Activated T-helper 1 cell treated with Interleukin-2 at 50 U/mL for 16 hours (primary cell): ENCODE measurements at places on chromosomes 5 and 9.

- DNase-seq = no peak
Measured at GRCh38 chr9:98171176-98171925, 21.1 kb downstream of the CORO2A start.

- DNase-seq = no peak
Measured at GRCh38 chr5:36569491-36569890, 36.9 kb upstream of the SLC1A3 start.

DNA sequence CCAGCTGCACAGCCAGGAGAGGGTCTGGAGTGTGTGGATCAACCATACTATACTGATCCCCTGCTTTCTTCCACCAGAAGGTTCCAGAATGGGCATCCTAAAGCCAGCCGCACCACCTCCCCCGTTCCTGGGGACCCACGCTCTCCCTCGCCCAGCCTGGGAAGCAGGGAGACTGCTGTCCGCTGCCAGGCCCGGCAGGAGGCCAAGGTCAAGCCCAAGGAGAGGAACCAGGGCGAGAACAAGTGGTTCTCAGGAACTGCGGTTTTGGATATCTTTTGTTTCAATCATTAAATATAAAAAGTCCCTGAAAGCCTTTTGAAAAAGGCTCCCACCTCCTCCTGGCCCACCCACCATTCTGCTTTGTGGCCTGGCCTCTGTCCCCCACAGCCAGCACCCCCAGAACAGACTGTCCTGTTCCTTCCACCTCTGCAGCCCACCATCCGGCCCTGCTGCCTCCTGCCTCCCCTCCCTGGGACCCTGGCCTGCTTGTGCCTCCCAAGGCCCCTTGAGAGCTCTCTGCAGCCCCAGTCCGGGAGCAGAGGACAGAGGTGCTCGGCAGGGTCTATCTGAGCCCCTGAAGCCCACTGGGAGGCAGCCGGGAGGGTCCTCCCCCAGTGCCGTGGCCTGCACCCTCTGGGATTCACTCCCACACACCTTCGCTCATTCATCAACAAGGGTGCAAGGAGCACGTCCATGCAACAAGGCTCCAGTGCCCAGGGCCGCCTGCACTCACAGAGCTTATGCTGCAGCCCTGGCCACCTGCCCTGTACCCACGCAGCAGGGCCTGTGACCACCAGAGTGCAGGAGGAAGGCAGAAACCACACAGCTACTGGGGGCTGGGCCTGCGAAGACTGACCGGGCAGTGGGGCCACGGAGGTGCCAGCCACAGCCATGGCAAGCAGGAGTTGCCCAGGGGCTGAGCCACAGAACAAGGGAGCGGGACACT lies 614 bp upstream of the LCN6 start:
- no peak for DNase-seq

DNA sequence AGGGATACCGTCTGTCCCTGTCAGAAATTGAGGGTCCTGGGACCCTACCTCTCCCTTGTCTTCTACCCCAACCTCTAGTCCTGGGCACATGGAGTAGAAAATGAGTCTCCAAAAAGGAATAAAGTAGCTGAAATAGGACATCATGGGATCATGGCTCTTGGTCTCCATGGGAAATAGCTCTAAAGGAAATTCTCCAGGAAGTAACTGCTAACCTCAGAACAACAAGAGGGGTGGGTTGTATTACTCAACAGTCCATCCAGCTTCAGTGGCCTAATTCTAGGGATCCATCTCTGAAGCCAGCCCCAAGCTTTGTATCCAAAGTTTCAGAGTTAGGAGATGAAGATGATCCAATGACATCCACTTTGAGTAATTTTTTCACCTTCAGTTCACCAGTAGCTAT lies 11.0 kb upstream of the RUSC2 start:
- no peak for DNase-seq

- DNase-seq = no peak
Measured at GRCh38 chr9:81609782-81610739, 79.3 kb downstream of the TLE1 start.

GRCh38 chr5:103111468-103111867 lies 8.5 kb downstream of the GIN1 start:
- DNase-seq = no peak

DNA sequence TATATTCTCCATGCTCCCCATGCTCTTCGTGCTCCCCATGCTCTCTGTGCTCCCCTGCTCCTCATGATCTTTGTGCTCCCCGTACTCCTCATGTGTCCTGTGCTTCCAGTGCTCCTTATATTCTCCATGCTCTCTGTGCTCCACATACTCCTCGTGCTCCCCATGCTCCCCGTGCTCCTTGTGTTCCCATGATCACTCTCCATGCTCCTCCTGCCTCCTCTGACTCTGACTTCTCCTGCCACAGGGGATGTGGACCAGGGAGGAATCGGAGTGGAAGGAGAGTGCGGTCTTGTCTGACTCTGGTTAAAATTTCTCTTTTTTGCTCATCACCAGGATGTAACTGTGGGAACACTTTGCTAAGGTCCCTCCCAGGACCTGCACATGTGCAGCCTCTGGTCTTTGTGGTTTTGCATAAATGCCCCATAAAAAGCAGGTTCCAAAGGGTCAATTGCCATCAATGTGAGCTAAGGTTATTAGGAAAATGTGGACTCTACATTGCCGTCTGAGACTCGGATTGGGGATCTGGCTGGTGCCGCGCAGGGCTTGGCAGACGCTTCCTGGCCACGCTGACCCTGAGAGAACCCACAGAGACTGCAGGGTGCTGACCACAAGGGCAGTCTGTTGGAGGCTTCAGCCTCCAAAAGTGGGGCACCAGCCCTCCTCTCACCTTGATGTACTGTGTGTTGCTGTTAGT lies 52.5 kb downstream of the TRIP13 start:
- DNase-seq = no peak

DNA sequence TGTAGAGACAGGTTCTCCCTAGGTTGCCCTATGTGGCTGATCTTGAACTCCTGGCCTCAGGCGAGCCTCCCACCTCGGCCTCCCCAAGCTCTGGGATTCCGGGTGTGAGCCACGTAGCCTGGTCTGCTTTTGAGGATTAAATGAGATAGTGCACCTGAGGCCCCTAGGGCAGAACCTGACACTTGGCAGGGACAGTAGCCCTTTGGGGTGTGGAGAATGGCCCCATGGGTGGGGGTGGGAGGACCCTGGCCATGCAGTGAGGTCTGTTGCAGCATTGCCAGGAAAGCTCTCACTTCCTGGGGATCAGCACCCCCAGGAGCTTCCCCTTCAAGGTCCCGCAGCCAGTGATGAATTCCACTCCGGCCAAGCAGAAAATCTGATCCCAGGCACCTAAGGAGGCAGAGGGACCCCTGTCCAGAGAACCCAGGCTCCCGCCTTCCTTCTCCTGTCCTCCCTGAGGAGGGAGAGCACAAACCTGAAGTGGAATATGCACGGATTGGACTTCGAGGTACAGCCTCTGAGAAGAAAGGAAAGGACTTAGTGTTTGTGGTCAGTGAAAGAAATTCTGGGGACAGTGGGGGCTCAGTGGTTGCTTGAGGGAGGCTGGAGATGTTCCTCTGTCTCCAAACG lies 73.9 kb upstream of the UNC5A start:
- DNase-seq = no peak

GRCh38 chr9:3237121-3237520 lies 288.7 kb downstream of the RFX3 start:
- DNase-seq = no peak

GRCh38 chr9:84123648-84124406 lies 143.2 kb downstream of the RMI1 start:
- DNase-seq = no peak

- DNase-seq = no peak
Measured at GRCh38 chr5:150758203-150758530, 650 bp downstream of the DCTN4 start.

DNA sequence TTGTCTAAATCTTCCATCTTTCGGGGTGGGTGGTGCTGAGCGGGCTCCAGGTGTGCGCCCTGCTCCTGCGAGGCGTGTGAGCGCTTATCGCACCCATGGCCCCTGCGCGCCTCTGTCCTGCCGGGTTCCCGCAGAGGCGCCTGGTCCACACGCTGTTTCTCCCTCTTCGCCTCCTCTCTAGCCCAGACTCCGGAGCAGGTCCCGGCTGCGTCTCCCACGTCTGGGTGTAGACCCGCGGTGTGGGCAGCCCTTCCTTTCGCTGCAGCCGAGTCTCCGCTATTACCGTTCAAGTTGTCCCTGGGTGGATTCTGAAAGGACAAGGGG lies 40.5 kb upstream of the PLEKHG4B start:
- no peak for DNase-seq

DNA sequence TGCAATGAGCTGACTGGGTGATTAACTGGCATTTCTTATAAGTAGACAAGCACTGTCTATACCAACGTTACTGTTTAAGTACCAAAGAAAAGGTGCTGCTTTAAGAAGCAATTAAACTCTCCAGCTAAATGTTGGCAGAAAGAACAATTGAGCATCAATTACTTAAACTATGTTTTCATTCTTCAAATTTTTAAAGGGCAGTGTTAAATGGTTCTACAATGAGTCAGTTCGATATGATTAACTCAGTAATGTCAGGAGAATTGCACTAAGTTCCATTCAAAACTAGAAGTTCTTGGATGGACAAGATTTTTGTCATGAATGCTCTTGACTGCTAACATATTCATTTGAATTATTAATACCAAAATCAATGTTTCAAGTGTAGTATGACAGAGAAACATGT lies 593.7 kb downstream of the DNAH5 start:
- DNase-seq = no peak

- DNase-seq = no peak
Measured at GRCh38 chr9:33137781-33138264, 29.3 kb downstream of the B4GALT1 start.

GRCh38 chr5:80291761-80292160 lies 28.0 kb upstream of the SPZ1 start:
- DNase-seq = no peak

- DNase-seq = no peak
Measured at GRCh38 chr9:136698635-136699246, 11.5 kb upstream of the AGPAT2 start.

GRCh38 chr5:177546258-177546741 lies 8.1 kb downstream of the FAM193B start:
- no peak for DNase-seq

- no peak for DNase-seq
Measured at GRCh38 chr5:172906436-172906835, 52.8 kb upstream of the RPL26L1 start.

GRCh38 chr5:109826426-109826825 lies 136.7 kb downstream of the MAN2A1 start:
- no peak for DNase-seq

DNA sequence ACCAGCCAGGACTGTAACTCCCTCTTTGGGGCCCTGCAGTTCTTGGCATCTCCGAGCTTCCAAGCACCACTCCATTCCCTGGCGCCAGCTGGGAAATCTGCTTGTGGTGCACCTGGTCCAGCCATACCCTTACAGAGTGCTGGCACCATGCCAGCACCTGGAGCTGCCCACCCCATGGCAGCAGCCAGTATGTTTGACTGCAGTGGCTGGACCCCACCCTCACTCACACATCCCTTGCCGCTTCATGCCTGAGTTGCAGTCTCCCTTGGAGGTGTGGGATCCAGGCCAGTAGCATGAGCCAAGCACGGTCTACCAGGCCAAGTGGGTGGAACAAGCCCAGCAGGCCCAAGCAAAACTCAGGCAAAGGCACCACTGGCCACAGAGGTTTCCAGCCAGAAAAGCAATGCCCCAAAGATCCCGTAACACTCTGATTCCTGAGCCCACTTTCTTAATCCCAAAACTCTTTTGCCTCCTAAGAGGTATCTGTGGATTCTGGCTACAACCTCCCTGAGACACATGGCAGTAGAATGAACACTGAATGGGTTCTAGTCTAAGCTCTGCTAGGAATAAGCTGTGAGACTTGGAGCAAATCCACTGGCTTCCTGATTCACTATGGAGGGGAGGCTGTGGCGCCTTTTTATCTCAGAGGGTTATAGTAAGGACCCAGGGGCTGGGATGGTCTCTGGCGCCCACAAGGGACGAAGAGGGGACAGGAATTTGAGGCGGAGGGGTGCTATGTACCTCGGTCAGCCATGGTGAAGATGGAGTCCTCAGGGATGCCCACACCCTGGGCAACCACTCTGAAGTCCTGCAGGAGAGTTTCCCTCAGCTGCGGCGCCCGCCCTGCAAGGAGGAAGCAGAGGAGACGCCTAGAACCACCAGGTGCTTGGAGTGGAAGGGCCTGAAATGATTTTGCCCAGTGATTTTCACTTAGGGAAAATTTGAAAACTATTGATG lies 5.6 kb downstream of the AMBP start:
- no peak for DNase-seq

DNA sequence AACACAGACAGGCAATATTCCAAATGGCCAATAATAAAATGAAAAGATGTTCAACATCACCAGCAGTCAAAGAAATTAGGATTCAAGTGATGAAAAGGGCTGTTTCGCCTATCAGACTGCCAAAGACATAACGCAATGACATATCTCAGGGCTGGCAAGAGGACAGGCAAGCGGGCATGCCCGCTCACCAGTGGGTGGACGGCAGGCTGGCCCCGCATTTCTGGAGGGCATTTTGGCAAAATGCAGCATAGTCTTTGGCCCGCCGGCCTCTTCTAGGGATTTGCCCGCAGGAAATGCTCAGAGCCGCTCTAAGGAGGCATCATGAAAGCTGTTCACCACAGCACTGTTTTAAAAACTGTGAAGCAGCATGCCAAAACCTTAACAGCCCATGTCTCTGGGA lies 1.4 kb upstream of the PPP1R26 start:
- no peak for DNase-seq

- no peak for DNase-seq
Measured at GRCh38 chr9:111743275-111743674, 51.5 kb downstream of the SHOC1 start.

DNA sequence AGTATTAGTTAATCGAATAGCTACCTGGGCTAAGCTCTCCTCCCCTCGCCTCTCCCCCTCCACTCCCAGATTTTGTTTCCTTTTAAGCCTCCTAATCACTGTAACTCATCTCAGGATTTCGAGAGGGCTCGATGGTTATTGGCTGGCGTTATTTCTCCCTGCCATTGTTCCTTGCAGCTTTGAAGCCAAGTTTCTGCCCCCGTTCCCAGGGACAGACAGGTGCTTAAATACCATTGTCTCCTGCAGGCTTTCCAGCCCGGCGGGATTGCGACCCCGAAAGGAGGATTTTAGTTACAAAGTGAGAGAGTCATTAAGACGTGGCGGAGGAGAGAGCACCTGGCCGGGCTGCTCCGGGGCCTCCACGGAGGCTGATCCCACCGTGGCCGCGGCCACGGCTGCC lies 46.2 kb downstream of the ASS1 start:
- no peak for DNase-seq

GRCh38 chr5:10662083-10662482 lies 98.2 kb downstream of the ANKRD33B start:
- no peak for DNase-seq
